Stimulated activated naive B cell treated with anti-CD40 and anti-IgM and Interleukin-4, amounts not matched to agents 10 μg/mL and 1 μg/mL and 100 μg/mL, for 72 hours (primary cell): ENCODE measurements at places on chromosomes 13 and 19.

- no peak for DNase-seq
Measured at GRCh38 chr13:75901501-75901900, 265.4 kb downstream of the LMO7 start.

DNA sequence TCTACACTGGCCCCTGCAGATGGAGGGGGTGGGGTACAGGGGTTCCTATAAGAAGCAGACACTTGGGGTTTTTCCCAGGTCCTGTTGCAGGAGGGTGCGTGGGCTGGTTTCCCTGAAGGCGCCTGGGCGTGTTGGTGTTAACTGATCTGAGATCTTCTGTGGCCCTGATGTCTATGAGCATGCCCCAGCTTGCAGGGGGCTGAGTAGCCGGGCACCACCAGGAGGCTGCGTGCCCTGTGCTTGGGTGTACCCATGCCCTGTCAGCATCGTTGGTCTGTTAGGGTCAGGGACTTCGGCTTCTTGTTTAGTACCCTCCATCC lies 45.3 kb downstream of the CAPN12 start:
- no peak for DNase-seq

- no peak for DNase-seq
Measured at GRCh38 chr19:31658993-31659896, 310.0 kb upstream of the TSHZ3 start.

DNA sequence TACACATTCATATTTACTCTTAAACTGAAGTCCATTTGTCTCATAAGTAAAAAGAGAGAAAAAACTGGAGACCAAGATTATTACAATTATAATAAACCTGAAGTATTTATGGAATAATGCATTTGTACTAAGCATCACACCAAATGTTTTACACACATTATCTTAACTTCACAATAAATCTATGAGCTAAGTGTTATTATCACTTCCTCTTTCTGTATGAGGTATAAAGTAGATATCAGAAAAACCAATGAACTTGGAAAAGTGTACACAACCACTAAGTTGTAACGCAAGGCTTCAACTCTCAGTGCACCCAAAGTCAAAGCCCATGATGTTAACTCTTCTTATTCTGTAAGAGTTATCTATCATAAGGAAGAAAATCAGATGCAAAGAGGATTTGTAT lies 274.7 kb downstream of the FGF14 start:
- DNase-seq: no peak
